Stomach (tissue), 19 donors: ENCODE measurements at places on chromosomes 1 and 21. TPM values are rescaled to one million over a fixed set of nuclear protein-coding genes. Genes with fewer than 3 reads are reported as not detected.

Gene TMEM240
- not detected for total RNA-seq

Gene HEYL
- total RNA-seq = not detected

Gene AADACL3
- total RNA-seq = not detected

Gene NTMT2
- total RNA-seq = not detected

Gene HSD11B1
- 2.0 TPM for total RNA-seq
